HFF-Myc (cell line): ENCODE measurements at places on chromosomes 16 and 17.

DNA sequence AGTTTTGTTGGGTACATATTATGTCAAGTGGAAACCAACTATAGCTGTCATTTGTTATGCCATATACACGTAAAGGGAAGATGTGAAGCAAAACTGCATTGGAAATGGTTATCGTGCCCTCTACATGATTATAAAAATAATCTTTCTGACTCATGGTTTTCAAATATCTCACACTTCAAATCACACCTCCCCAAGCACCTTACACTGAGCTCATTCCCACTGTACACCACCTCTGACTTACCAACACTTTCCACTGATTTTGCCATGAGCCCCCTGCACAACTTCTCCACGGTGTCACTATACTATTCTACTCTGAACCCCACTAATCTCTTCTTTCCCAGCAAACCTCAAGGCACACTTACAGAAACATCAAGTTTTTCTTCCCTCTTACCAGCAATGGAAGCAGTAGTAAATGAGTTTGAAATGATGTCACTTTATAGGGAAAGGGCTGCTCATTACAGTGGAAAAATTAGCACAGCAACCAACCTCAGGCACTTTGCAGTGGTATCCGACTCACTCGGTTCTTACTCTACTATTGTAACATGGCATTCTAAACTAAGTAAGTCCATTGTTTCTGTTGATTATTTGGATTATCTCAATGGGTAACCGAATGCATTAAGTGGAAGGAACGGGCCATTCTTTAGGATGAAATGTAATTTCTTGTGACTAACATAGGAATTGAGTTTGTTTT, 18.7 kb downstream of the ZNF821 start:
- DNase-seq: no peak

GRCh38 chr16:4372578-4373355, 1.1 kb downstream of the VASN start:
- no peak for DNase-seq

GRCh38 chr17:57955183-57955931, at the start of gene CUEDC1:
TSS of gene CUEDC1 (minus strand) at chr17:57955412. CDS start at chr17:57885564, 69,848 bp downstream.
- DNase-seq: no peak

GRCh38 chr17:42411361-42411760, 11.7 kb downstream of the CAVIN1 start:
- no peak for DNase-seq

DNA sequence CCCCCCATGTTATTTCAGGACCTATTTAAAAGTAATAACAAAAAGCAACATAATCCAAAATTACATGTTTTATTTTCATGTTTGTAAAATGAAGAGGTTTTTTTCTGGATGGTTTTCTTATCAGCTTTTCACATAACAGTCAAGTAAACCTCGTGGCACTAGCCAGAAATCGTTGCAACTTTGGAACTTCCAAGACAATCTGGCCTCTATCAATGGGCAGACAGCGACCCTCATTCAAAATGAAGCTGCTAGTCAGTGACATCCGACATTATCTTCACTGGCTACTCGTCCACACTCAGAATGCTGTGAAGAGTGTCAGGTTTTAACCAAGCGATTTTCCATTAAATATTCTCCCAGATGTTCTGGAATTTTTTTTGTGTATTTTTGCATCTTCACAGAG, 22.7 kb downstream of the ZNF652 start:
- DNase-seq: no peak

DNA sequence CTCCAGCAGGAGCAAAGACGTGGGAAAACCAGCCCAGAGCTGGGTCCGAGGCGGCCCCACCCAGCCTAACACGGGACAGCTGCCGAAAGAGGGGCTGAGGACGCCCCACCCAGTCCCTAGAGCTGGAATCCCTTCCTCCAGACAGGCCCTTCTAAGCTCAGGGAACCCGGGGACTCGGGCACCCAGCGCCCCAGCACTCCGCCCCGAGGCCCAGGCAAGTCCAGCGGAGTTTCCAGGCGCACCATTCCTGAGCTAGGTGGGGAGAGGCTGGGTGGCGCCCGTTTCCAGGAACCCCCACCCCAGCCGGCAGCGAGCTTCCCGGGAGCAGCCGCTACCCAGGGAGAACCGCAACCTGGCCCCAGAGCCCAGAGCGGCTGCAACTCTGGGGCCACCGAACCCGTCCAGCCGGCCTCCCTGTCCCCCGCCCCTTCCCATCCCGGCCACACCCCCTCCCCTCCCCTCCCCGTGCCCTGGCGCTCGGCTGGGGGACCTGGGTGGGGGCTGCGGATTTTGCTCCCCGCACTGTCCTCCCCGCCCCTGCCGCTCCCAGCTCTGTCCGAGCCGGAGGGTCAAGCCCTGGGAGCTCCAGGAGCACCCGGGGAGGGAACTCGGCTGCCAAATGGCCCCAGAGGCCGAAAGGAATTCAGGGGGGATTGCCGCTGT, 536 bp downstream of the TMC6 start:
- no peak for DNase-seq

DNA sequence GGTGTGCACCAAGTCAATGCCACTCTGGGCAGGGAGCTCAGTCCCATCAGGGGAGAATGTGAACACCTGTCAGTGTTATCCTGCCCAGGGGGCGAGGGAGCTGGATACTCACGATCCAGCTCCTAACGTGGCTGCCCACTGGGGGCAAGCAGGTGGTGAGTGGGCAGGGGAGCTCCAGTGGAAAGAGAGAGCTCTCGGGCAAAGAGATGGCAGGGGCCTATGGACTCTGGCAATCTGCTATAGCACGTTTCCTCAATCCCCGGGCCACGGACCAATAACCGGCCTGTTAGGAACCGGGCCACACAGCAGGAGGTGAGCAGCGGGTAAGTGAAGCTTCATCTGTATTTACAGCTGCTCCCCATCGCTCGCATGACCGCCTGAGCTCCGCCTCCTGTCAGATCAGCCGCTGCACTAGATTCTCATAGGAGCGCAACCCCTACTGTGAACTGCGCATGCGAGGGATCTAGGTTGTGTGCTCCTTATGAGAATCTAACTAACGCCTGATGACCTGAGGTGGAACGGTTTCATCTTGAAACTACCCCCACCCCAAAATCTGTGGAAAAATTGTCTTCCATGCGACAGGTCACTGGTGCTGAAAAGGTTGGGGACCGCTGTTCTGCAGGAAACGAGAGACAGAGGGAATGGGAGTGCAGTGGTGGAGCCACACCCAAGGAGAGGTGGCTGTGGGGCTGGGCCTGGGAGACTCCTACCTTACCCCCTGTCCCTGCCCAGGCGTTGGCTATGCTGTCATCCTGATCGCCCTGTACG, 15.6 kb downstream of the SLC6A2 start:
- DNase-seq: no peak

DNA sequence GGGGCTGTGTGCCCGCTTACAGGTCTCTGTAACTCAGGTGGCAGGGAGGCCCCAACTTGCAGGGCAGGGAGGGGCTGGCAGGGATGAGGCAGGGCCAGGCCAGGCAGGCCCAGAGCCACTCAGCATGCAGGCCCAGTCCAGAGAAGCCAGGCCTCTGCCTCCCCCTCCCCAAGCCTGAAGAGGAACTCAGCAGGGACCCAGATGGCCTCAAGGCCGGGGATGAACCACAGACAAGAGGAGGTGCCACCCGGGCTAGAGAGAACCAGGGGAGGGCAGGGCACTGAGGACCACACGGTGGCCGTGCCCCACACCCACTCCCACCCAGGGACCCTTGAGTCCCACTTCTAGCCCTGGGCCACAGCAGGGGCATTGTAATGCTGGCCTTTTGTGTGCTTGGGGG, 29.8 kb upstream of the EIF1 start:
- DNase-seq: no peak

- no peak for DNase-seq
Observed at GRCh38 chr17:21282231-21282630, 2.3 kb upstream of the MAP2K3 start.

DNA sequence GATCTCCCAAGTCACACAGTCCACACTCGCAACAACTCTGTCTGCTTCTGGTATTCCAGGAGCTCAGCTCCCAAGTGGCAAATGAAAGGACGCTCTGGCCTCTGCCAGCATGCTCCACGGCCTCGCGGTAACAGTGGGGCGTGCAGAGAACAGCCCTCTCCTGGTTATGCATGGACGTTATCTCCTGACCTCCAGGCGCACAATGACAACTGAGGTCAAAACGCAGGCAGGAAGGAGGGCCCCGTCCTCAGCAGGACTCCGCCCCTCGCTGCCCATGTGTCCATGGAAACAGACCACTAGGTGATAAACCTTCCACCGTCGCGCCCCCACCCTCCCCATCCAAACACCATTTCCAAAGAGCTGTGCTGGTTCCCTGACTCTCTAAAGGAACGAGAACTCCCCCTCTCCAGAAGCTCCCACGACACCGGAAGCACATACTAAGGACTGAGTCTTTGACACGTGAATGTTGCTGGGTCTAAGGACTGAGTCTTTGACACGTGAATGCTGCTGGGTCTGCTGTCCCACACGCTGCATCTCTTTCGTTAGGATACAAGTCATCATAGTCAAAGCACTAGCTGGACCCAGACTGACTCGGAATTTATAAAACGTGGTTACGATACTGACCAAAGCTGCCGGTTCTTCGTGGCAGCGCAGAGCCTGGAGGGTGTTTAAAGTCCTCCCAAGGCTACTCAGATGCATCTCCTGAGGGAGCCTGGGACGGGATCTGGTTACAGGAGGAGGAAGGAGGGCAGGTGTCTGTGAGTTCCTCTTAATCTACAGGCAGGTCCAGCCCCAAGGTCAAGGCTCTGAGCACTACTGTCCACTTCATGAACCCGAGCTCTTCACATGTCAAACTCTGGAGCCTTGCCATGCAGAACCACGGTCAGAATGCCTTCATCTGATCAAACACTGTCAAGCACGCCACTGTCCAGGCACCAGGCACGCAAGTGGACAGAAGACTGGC, 43.9 kb downstream of the KLHDC4 start:
- no peak for DNase-seq

GRCh38 chr17:78592991-78593329, 15.8 kb upstream of the DNAH17 start:
- DNase-seq: no peak
